ENCODE measurements at places on chromosomes 2 and 18.
A peak's percentile ranks its signal among the peaks of the same experiment; 100 is the strongest.

DNA sequence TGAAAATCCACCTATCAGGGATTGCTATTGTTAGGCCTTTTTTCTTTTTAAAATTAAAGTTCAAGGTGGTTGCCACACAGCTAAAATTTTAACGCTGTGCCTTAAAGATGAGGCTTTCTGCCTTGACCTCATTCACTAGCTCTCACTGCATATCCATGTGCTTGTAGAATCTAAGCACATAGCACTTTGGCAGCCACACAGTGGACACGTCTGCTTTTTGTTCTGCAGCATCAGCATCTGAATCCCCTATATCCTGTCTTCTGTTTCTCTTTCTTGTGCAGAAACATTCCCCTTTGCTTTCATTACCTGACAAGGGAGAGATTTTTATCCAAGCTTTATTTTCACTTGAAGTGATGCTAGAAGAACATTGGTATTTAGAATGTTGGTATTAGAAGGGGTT is 38.1 kb downstream of the RALB start:
- no peak for DNase-seq

- DNase-seq, result no peak
These were observed 58.1 kb upstream of the DLX2 start for GRCh38 chr2:172160839-172161238.

- DNase-seq, result no peak
These were observed 85.5 kb upstream of the MC2R start for GRCh38 chr18:14000884-14001283.

DNA sequence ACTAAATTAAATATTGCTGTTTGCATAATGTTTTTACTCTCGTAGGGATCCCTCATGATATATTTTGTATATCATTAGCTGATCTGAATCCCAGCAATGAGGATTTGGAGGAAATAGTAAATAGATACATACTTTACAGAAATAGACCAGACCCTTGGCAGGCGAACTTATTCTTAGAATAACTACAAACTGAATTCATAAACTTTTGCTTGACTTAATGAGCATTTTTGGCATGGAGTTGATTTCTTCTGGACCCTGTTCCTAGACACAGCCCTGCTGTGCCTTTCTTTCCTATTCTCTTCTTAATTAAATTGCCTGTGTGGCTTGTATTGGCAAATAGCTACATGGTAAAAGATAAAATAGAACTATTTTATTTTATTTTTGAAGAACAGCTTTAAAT is 145.9 kb downstream of the GREB1L start:
- DNase-seq, result no peak

GRCh38 chr2:7012141-7012764 is 95.0 kb downstream of the RNF144A start:
- peak; percentile 43 for DNase-seq

GRCh38 chr2:8628866-8629209 is 53.0 kb upstream of the ID2 start:
- no peak for DNase-seq

GRCh38 chr2:27954771-27955383 is 64.3 kb downstream of the BABAM2 start:
- DNase-seq, result peak; percentile 100

DNA sequence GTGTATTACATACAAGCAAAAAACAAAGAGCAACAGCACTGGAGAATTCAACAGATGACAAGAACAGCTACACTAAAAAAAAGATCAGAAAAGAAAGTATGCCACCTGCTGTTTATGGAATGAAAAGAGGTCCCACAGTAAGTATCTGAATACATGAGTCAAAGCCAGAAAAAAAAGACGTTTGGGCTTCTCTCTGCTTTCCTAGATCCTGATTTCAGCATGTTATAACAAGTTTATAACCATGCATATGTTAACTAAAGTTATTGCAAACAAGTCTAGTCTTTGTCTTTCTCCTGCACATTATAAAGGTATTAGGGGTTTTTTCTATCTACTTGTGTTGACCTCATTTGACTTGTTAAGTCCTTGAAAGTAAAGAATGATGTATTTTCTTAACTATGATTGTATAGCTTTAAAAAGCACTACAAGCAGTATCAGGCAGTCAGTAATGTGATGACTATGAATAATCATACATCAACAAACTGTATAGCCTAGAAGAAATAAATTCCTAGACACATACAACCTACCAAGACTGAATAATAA is 108.5 kb upstream of the COL5A2 start:
- peak; percentile 90 for DNase-seq

DNA sequence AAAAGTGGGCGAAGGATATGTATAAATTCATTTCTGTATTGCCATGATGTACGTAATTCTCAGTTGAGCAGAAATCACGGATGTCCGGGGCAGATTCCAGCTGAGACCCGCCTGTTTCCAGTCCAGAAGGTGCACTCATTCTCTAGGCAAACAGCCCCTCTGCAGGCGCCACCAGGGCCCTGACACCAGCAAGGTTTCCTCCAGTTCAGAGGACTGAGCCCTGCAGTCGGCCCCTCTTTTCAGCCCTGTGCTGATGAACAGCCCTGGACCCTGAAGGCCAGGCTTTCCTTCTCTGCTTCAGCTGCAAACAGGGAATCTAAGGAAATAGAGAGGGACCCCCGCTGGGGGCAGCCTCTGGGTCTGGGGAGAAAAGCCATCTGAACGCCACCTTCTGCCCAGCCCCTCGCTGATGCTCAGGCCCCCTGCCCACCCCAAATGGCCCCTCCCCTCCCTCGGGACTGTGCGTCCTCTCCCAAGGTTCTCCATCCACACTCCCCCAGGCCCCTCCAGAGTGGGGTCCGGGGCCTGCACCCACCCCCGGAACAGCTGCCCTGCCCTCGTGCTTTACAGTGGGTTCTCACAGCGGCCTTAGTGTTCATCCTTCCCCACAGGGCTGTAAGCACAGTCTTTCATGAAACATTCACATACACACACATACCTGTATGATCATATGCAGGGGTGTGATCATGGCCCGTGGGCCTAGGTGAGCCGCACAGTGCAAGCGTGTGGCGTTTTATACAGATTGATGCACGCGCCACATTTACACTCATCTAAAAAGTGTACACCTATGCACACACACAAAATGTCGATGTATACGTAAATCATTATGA is 12.1 kb downstream of the COPS9 start:
- DNase-seq, result no peak

GRCh38 chr2:163213661-163214081 is 375.1 kb upstream of the KCNH7 start:
- peak; percentile 87 for DNase-seq

DNA sequence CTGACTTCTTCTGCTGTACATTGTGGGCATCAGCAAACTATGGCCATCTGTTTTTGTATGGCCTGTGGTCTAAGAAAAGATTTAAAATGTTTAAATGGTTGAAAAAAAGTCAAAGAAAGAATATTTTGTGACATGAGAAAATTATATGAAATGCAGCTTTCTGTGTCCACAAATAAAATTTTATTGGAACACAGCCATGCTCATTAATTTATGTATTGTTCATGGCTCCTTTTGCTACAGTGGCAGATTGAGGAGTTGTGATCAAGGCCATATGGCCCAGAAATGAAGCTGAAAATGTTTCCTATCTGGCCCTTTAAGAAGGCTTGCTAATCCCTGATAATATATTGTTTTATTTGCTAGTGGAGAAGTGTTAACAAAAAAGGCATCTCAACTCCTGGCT is 162.0 kb downstream of the SLC4A3 start:
- no peak for DNase-seq
